ENCODE measurements at places on chromosomes 2 and 18.
A peak's percentile ranks its signal among the peaks of the same experiment; 100 is the strongest.

DNA sequence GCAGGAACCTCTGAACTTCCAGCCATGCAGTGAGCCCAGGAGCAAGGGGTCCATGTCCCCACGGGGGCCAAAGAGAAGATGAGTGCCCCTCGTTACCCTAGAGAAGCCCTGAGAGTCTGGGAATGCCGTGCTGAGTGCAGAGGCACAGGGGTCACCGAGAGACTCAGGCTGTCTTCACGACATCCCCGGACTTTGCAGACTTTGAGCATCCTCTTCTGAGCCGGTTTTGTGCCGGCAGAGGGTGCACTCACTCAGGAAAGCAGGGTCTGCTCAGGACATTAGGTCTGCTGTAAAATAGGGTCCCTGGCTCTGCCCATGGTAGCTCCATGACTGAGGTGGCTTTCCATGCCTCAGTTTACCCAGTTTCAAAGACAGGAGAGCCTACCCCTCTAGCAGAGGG, 71.0 kb downstream of the GALNT14 start:
- no peak for DNase-seq

DNA sequence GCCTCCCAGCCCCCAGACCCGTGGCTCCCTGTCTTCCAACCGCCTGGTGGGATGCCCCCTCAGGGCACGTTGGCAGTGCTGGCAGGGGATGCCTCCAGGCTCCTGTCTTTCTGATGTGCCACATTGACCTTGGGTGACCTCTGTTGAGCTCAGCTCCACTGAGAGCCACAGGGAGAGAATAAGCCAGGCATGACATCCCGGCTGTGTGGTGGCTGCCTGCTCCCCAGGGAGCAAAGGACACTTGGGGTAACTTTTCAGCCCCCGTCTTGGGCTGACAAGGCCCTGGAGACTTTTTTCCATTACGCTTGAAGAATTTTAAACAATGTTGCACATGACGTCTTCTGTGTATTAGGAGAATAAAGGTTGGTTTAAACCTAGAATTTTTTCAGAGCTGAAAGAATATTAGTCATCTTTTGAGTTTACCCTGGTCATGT, 246.0 kb downstream of the TSN start:
- DNase-seq: no peak

DNA sequence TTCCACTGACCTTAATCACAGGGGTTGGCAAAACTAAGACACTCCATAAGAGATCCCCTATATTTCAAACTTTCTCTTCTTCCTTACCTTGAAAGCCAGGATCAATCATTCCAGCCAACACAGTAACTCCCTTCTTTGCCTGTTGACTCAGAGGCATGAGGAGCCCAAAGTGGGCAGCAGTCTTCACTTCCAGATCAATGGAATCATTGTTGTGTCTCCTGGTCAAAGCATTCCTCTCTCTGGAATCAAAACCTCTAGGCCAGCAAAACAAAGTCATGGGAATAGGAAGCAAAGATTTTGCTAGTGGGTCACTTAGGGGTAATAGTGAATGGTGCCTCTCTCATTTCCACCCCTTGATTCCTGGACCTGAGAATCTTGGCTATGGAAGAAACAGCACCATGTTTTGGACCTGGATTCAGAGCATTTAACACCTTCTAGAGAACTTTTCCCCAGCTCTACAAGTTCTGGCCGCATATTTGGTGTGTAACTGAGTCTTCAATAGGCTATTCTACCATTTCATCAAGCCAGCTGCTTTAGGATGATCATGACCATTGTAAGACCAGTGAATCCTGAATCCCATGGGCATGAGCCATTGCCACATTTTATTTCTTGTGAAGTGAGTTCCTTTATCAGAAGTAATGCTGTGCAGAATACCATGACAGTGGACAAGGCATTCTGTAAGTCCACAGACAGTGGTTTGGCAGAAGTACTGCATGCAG, 65.7 kb upstream of the SERPINE2 start:
- no peak for DNase-seq

- DNase-seq: no peak
Observed at GRCh38 chr2:129139380-129139779, 820.7 kb upstream of the HS6ST1 start.

- no peak for DNase-seq
Observed at GRCh38 chr2:190668892-190669291, 20.0 kb downstream of the NAB1 start.

- no peak for DNase-seq
Observed at GRCh38 chr2:208294482-208295024, 28.5 kb downstream of the PIKFYVE start.

DNA sequence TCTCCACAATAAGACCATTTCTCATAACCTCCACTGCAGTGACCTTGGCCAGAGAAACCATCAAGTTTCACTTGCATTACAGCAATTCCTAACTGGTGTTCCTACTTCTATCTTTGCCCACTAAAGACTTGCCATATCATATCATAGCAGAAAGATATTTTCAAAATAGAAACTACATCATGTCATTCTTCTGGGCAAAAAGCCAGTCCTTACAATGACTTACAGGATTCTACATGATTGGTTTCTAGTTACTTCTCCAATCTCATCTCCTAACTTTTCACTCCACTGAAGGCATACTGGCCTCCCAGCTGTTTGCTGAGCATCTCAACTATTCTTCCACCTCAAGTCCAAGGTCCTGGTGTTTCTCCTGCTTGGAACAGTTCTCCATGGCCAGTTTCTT, 151.4 kb downstream of the HNMT start:
- no peak for DNase-seq

GRCh38 chr2:240405684-240406313, 29.7 kb upstream of the GPC1 start:
- peak; percentile 58 for DNase-seq

DNA sequence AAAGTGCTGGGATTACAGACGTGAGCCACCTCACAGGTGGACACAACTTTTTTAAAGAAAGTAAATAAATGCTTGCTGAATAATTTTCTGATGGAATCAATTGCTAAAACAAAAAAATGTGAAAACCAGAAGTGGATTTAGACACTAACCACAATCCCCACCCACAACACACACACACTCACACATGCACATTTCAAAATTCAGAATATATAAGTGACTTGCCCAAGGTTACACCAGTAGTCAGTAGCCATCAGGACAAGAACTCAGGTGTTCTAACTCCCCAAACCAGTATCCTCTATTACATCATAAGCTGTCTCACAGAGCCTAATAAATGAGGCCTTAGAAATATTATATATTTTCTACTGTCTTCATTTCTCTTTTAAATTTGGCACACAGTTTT, 1923.6 kb upstream of the PIK3C3 start:
- DNase-seq: no peak

- DNase-seq: no peak
Observed at GRCh38 chr2:9991829-9992273, 40.4 kb downstream of the GRHL1 start.

GRCh38 chr2:221102896-221103688, 469.0 kb downstream of the EPHA4 start:
- DNase-seq: no peak

DNA sequence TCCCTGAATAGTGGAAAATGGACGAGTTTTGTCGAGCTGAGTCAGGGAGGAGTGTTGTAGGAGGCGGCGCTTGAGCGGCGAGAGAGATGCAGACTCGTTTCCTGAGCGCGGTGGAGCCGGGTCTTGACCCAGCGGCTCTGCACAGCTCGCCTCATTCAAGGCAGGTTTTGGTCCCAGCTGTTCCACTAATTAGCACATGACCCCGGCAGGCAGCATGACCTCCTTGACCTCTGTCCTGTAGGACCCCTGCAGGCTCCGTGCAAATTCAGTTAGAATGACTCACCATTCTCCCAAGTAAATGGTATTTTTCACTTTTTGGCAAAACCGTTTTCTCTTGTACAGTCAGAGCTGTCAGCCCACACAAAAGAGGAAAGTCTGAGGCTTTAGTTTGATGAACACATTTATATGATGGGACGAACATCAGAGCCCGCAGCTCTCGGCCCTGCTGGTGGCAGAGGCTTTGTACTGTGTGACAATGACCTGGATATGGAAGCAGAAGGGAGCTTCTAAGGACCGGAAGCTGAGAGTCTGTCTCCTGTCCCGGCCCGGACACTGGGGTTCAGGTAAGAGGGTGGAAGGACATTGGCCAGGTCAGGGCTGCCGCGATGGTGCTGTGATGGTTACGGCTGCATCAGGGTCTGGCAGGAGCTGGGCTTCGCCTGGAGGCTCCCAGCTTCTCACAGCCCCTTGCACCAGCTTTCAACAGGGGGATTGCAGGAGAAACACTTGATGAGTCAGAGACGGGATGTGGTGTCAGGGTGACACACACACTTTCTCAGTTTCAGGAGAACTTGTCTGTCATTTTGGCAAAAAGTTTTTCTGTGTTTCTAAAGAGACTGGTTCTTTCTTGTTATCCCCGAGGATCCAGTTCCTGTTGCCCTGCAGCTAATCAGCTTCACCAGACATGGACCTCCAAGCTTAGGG, 29.9 kb upstream of the ALKAL2 start:
- DNase-seq: no peak

DNA sequence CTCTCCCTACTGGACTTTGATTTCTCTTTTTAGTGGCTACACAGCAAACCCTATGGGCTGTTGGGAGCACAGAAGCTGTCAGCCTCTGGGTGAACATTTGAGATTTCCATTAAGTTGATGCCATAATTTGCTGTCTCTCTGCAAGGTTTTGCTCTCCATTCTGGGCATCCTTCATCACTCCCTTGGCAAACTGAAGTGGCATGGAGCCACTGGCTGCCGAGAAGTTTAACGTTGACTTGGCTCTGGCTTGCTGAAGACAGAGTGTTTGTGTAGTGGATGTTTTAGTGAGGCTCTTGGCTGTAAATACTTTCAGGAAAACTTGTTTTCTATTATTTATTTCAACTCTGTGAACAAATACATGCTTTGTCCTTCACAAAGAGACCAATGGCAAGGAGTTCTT, 91.5 kb downstream of the ALK start:
- no peak for DNase-seq

DNA sequence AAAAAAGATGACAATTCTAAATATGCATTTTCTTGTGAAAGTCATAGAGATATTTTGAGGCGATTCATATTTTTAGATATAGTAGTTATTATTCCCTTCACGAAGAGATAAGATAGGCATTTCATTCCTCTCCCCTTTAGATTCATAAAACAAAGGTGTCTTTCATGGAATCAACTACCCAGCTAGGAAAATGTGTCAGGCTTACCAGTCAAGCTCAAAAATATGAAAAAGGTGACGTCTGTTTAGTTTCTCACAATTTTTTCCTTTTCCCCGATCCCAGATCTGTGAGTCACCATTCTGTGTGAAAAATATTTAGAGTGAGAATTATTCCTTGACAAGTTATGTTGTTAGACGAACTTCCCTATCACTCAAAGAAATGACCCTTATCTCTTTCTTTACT, 95.4 kb upstream of the FN1 start:
- DNase-seq: no peak

GRCh38 chr2:158207354-158207753, 105.7 kb downstream of the UPP2 start:
- no peak for DNase-seq

GRCh38 chr2:100703213-100703612, 116.7 kb upstream of the NPAS2 start:
- DNase-seq: no peak

DNA sequence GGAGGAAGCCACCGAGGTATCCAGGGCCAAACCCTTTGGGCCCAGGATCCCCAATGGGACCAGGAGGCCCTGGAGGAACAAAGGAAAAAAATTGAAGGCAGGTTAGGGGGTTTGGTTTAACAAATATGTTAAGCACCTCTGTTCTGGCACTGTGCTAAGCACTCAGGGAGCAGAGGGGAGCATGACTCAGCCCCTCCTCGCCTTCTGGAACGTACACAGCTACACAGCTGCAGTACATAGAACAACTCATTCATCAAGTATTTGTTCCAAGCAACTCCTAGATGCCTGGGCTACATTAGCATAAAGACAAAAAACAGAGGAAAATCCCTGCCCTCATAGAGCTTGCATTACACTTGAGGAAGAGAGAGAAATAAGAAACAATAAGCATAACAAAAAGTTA, 153.6 kb downstream of the COL4A4 start:
- no peak for DNase-seq

GRCh38 chr18:21054252-21054821, 57.3 kb downstream of the ROCK1 start:
- DNase-seq: no peak

- DNase-seq: no peak
Observed at GRCh38 chr2:211996857-211997256, 541.7 kb downstream of the ERBB4 start.

DNA sequence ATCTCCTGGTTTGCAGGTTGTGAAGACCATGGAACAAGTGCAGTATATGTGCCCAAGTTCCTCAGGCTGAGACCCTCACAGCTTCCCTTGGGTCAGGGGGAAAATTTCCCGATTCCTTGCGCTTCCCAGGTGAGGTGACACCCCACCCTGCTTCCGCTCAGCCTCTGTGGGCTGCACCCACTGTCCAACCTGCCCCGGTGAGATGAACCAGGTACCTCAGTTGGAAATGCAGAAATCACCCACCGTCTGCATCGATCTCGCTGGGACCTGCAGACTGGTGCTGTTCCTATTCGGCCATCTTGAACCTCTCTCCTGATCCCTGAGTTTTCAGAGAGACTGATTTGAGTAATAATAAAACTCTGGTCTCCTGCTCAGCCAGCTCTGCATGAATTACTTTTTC, 30.6 kb downstream of the CHCHD5 start:
- DNase-seq: no peak

DNA sequence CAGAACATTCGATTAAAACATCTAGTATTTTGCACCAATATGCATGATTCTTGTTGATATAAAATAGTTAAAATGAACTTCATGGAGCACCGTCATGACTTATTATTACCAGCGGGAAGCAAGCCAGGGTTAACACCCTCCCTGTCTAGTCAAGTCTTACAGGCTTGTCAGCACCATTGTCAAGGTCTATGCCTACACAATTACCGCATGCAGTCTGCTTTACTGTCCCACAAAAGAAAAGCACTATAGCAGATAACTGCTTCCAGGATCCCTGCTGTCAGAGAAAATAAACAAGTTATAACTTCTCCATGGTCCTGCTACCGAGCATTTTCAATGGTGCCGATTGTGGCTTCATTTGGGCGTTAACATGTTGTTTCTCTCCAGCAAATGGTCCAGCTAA, 968.0 kb upstream of the FAM98A start:
- no peak for DNase-seq

- DNase-seq: no peak
Observed at GRCh38 chr2:222743251-222743812, 71.9 kb downstream of the MOGAT1 start.

DNA sequence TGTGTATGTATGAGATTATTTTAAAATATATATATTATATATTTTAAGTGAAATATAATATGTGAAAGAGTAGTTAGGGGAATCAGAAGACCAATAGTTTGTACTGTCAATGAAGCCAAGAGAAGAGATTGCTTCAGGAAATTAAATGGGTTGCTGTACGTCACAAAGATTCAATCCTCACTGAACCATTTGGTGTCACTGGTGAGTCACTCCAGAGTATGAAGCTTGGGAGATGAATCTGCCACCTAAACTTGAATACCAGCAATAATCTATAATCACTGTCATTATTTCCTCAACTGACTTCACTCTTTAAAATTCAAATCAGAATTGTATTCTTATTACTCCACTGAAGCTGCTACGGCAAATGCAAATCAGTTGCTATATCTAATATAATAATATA, 41.9 kb upstream of the SCN9A start:
- no peak for DNase-seq

All from left lung (tissue), 14 donors.